ENCODE measurements at places on chromosomes 7 and 10.

DNA sequence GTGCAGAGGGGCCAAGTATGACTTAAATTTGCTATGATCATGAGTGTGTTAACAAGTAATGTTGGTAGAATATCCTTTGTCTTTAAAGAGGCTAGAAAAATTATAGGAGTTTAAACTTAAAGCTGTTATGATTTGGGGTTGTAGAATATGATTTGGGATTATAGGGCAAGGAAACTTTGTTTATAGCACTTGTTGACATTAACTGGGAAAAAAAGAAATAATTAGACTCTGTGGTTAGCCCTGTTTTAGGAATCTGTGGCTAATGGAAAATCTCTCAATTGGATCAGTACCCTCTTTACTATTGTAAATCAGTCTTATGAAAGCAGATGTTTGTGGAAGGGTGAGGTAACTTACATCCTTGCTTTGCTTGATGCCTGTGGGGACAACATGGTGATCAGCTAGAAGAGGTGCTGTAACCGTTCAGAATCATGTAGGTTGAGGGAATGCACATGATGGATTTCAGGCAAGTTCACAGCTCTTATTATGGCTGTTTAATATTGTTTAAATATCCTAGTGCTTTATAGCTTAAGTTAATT is 11.1 kb downstream of the ING3 start:
- no peak for ATAC-seq

GRCh38 chr7:108596560-108596959 is 26.9 kb downstream of the DNAJB9 start:
- no peak for ATAC-seq

- no peak for ATAC-seq
These were observed 66.4 kb downstream of the ZNF503 start for GRCh38 chr10:75335191-75335590.

DNA sequence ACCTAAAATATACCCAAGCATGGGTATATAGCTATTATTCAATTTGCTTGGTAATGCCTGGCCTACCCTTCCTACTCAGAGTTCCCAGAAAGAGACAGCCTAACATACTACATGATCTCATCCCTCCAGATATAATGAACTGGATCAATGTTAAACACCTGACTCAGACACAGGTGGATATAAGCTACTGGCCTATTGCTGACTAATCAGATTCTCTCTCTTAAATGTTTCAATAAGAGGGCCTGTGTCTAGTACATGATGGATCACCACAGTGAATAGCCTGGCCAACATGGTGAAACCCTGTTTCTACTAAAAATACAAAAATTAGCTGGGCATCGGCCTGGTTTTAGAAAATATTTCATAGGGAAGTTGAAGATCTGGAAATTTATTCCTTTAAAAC is 54.1 kb downstream of the COPG2 start:
- ATAC-seq = no peak

- no peak for ATAC-seq
These were observed 1.5 kb downstream of the PCDH15 start for GRCh38 chr10:54799506-54799905.

DNA sequence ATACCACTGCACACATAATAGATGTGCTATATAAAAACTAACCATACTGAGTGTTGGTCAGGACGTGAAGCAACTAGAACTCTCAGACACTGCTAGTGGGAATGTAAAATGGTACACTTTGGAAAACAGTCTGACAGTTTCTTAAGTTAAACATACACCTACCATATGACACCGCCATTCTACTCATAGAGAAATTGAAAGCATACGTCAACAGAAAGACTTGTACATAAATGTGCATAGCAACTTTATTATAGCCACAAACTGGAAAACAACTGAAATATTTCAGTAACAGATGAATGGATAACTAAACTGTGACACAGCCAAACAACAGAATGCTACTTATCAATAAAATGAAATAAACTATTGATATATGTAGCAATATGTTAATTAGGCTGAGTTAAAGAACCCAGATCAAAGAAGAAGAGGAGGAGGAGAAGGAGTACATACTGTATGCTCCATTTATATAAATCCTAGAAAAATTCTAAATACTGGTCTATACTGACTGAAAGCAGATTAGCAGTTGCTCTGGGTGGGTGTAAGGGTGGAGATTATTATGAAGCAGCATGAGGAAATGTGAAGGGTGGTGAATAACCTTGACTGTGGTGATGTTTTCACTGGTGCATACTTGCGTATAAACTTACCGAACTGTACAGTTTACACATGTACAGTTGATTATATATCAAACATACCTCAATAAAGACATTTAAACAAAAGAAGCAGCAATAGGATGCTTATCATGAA is 48.6 kb downstream of the ARHGAP21 start:
- no peak for ATAC-seq

DNA sequence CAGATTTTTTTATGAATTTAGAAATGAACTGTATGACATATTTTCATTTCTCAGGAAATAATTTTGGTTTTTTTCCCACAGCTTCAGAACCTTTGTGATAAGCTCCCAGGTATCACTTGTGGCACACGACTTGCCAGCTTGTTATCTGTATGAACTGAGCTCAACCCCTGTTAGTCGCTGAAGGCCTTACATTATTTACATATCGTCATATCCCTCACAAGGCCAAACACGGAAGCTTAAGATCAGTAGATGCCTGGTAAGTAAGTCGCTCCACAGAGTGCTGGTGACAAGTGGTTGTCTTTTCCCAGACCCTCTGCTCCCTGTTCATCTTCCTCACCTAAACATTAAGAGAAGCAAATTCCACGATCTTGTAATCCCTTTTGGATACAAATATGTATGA is 55.2 kb downstream of the RAPGEF5 start:
- no peak for ATAC-seq

DNA sequence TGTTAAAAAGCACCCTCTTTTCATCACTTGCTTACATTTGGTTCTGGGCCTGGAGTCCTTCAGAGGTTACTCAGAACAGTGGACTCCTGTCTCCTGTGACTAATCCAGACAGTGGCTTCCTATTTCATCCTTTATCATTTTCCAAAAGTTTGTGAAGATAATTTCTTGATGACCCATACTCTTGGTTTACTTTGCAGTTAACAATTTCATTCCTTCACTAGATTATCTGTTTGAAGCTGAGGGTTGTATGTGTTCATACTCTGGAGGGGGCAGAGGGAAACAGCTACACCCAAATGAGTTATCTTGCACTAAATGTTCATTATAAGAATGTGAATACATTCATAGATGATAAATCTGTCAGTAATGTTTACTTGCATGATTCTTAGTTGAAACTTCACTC is 124.7 kb downstream of the ZNF248 start:
- no peak for ATAC-seq

GRCh38 chr7:1314021-1314907 is 81.6 kb downstream of the UNCX start:
- ATAC-seq = no peak

GRCh38 chr10:129170812-129171211 is 296.2 kb upstream of the MGMT start:
- no peak for ATAC-seq

DNA sequence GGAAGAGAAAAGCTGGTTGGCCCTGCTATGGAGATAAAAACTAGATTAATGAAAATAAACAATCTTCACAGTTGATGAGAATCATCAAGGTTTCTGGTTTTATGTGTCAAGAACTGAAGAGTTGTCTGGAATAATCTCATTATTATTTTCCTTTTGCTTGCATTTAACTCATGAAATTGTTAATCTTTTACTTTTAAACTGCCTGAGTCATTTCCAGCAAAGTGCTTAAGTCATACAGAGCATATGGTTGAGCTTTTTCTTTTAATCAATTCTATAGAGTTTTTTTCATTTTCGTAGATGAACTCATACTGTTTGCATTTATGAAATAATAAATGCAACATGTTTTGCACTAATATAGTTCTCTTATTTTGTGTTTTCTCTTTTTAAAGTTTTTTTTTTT is 747.9 kb downstream of the NXPH1 start:
- no peak for ATAC-seq

- ATAC-seq = no peak
These were observed 240.8 kb downstream of the ARHGAP12 start for GRCh38 chr10:31687663-31688482.

DNA sequence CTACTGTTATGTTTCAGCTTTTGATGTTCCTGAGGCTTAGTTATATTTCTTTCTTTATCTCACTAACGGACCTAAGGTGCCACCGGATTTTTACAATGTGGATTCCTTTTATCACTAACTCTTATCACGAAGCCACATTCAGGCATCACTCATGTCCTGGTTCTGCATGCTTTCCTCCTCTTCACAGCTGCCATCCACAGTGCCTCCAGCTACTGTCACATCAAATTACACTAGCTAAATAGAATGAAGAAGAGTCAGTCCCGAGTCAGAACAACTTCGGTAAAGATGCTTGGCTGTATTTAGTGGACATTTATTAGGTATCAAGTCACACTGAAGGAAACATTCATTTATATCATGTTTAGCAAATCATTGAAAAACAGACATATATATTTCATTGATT is 153.2 kb downstream of the NEBL start:
- ATAC-seq = no peak

DNA sequence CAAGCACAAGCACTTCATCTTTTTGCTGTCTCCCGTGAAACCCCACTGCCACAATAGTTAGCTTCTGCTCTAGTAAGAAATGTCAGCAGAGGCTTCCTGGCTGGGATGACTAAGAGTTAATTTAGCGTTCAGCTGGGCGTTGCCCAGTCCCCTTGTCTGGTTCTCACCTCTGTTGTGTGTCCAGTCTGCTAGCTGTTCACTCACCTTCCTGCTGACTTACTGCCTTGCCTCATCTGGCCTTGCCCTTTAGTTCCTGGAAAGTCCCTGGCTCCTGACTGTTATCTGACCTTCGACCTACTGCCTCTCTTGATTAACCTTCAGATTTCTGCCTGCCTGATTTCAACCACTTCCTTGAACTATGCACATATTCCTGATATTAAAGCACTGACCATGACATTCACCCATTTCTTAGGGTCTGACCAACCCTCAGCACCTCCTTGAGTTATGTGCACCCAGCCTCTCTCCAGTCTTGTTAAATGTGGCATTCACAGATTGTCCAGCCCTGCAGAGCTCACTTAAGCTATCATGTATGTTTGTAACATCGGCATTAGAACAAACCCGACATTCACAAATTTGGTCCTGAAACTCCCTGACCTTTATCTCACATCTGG is 30.3 kb downstream of the C7orf33 start:
- no peak for ATAC-seq

DNA sequence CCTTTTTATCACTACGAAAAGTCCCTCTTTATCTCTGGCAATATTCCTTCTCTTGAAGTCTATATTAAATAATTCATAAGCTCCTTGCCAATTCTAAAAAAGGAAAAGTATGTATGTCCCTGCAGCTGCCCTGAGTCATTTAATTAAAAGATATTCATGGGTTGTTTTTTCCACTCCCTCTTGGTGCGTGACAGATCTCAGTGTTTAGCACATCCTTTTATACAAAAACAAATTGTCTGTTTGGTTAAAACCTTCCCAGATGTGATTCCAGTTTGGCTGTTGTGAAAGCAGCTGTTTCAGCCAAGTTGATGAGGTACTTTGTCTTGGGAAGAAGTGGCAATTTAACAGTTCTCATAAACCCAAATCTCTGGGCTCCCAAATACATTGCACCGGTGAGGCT is 33.8 kb upstream of the PRLHR start:
- no peak for ATAC-seq

GRCh38 chr10:17624996-17625395 is 7.8 kb upstream of the HACD1 start:
- peak; percentile 20 for ATAC-seq

GRCh38 chr10:18886102-18886501 is 162.5 kb upstream of the MALRD1 start:
- no peak for ATAC-seq

- no peak for ATAC-seq
These were observed 1.4 kb downstream of the C10orf62 start for GRCh38 chr10:97590748-97591495.

DNA sequence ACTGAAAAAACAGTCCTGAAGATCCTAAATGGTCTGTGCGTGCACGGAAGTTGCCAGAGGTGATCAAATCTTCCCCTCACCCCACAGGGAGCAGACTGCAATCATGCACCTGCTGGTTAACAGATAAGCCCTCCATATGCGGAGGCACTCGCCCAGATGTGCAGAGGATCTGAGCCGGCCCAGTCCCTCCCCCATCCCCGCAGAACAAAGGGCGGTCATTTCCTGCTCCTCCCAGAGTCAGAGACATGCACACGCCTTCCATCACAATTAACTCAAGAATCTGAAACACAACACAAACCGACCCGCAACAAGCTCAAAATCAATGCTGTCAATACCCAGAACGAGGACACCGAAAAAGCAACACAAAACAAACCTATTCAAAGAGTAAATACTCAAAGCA is 24.2 kb downstream of the CRTAC1 start:
- ATAC-seq = no peak

DNA sequence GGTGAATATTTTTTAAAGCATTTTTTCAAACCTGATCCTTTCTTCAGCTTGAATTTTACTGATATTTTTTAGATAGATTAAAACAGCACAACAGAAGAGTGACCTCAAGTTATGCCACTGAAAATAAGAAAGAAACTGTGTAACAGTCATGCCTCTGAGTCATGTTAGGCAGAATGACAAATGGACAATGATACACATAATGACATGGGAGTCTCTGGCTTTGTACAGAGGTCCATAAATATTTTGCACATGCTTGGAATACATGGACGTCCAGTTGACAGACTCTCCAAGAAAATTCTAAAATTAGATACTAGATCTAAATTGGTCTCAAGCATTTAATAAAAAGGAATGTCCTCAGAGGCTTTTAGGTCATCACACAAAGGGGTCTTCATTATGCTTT is 21.9 kb upstream of the SEMA3A start:
- peak; percentile 76 for ATAC-seq

DNA sequence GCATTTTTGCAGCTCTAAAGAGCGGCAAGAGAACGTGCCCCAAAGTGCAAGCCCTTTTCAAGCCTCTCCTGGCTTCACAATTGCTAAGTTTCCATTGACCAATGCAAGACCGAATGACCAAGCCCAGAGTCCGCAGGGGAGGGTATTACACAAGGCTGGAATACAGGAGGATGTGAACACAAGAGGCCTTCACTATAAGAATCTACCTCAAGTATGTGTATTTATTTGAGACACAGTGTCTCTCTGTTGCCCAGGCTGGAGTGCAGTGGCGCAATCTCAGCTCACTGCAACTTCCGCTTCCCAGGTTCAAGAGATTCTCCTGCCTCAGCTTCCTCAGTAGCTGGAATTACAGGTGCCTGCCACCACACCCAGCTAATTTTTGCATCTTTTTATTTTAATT is 22.2 kb upstream of the TPST1 start:
- ATAC-seq = no peak
